ENCODE measurements at places on chromosomes 5 and 9.

- DNase-seq: no peak
Measured at GRCh38 chr9:92762781-92763708, 1.6 kb downstream of the BICD2 start.

DNA sequence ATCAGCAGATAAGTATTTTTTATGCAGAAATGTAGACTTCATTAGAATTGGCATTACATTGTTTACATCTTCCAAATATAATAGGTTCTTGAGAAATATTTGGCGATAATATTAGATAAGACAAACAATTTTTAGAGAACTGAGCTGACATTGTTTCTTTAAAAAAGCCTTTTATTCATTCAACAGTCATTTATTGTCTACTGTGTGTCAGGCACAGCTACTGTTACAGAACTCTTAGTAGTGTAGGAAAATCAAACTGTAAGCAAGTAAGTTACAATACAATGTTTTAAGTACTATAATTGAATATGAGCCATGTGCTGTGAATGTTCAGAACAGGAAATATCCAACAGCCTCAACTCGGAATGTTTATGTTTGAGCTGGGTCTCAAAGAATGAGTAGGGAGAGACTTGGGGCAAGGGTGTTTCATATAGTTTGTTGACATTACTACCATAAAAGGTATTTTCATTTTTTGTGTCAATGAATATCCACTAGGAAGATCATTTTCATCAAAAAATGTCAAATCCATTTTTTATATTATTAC is 114.0 kb downstream of the CDC42SE2 start:
- no peak for DNase-seq

- no peak for DNase-seq
Measured at GRCh38 chr9:17878810-17879370, 300.0 kb downstream of the SH3GL2 start.

DNA sequence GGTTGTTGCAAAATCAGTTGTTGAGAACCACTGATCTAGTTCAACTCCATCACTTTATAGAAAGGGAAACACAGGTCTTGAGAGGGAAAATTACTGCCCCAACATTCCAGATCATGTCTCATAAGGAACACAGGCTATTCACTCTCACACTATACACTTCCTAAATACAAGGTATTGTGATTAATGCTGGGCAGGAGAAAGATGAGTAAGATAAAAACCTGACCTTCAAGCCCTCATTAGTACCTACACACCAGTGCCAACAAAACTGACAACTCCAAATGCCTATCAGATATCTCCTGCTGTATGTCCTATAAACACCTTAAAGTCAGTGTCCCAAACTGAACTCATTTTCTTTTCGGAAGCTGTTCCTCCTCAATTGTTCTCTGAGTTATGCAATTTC is 8.2 kb downstream of the GNE start:
- no peak for DNase-seq

GRCh38 chr5:14171046-14171445 is 27.9 kb downstream of the TRIO start:
- no peak for DNase-seq

DNA sequence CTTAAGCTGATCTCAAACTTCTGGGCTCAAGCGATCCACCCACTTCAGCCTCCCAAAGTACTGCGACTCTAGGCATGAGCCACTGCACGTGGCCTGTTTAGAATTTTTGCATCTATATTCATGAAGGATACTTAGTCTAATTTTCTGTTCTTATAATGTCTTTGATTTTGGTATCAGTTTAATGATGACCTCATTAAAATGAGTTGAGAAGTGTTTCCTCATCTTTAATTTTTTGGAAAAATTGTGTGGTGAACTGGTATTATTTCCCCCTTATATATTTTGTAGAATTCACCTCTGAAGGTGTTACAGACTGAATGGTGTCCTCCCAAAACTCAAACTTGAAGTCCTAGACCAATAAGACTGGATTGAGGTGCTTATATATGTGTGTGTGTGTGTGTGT is 46.5 kb downstream of the ANKRD31 start:
- DNase-seq: no peak

- peak; percentile 44 for DNase-seq
Measured at GRCh38 chr9:71743217-71743705, 25.1 kb downstream of the CEMIP2 start.

- DNase-seq: no peak
Measured at GRCh38 chr9:94936419-94936818, 209.9 kb downstream of the AOPEP start.

DNA sequence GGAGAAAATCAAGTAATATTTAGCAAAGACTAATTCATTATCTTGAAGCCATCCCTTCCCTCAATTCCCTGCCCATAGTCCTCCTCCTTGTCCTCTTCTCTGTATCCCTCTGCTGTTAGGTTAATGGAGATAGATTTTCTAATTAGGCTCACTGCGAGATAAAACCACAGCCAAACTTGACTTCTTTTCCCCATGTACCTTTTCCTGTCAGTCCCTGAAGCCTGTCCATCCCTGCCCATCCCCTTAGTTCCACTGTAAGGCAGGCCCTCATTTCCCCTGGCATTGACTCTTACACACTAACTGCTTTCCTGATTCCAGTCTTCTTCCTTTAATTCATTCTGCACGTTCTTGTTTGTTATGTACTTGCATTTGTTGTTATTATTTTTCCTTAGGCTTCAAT is 1.2 kb downstream of the TLR4 start:
- no peak for DNase-seq

DNA sequence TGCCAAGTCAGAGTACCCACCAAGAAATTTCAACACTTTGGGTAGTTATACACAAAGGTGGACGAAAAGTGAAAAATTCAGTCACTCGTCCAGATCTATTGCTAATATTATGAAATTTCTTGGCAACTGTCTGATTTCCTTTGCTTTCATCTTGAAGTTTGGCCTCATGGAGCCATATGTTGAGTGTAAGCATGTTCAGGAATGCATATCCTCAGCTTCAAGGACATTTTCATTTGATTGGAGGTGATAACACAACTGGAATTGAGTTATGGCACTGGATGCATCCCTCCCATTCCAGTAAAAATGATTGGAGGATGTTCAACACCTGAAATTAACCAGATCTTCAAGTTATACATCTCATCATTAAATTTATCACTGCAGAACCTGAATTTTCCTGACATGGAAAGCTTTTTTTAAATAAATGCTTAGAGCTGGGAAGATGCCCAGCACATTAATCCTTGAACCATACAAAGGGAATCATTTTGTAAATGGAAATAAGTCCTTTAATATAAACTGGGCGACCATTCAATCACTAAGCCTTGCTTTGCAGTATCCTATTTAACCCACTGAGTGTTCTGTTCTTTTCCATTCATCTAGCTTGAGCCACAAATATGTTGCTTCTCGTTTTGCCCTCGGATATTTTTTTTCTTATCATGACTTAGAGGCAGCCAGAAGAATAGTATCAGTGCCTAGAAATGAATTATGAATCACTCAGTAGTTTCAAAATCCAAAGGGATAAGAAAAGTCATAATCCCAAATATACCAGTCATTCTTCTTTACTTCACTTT is 273.7 kb upstream of the PIK3R1 start:
- DNase-seq: peak; percentile 67

DNA sequence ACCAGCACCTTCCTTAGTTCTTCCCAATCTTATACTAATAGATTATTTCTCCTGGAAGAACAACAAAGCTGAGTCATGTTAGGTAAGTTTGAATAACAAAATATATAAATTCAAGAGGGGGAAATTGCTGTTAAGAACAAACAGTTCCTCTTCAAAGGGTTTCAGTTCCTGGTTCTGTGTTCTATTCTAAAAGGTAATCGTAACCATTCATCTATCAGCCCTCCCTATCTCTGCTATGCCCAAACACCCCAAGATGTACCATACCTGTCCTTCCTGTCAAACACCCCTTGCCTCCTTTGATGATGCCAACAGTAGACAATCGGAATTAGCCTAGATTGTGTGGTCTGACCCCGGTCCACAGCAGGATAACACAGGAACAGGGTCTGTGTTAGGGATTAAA is 4.2 kb upstream of the RNF180 start:
- no peak for DNase-seq

- DNase-seq: no peak
Measured at GRCh38 chr5:172064766-172065165, 58.3 kb upstream of the FBXW11 start.
